ENCODE measurements at places on chromosomes 6 and 20.

GRCh38 chr6:155883741-155884140, 428.1 kb upstream of the NOX3 start:
- no peak for DNase-seq

DNA sequence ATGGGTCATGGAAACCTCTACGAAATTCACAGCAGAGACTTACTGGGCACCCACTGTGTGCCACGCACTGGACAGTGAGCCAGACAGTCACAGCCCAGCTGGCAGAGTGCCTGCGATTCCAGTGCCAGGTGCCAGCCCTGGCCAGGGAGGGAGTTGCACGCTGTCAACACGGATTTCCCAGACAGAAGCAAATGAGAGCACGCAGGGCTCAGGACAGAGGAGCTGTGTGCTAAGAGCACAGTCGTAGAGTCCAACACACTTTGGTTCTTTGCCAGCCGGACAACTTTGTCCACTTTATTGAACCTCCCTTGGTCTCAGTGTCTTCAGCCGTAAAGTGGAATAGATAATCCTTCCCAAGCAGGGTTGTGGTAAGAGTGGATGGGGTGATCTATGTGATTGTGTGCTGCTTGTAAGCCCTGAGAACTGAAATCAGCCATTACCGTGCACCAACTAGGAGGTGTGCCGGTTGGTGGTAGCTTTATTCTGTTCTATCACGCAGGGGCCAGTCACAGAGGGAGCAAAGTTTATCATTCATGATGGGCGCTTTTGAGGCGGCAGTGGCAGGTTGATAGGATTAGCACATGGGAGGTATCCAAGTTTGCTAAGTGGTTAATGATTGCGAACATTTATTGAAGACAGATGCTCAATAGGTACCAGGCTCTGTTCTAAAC, 40.6 kb downstream of the SIRPA start:
- no peak for DNase-seq

GRCh38 chr20:51579137-51579536, 36.6 kb upstream of the NFATC2 start:
- DNase-seq = no peak

DNA sequence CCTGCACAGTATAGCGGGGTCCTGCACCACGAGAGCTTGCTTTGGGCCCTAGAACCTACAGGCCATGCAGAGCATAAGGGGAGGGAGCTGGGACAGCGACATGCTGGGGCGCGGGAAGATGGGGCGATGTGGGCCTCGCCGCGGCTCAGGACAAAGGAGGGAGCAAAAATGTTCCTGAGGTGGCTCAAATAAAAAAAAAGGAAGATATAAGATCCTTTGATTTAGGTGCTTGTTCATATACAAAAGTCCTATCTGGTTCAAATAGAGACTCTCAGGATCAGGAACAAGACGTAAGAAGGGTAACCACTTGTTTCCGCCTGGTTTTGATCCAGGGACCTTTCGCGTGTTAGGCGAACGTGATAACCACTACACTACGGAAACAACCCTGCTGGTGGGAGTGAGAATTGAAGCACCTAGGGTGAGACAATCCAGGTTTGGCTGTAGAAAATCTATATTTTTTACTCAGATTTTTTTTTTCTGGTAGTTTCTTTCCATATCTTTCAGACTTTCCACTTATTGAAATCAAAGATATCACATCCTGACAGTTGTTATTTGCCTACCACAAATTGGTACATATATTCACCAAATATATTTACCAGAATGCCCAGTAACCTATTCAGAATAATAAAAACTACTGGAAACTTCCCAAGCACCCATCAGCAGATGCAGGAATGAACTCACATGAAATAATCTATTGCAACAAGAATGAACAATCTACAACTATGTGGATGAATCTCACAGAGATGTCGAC, 177.9 kb upstream of the ZNF184 start:
- DNase-seq = peak; percentile 61

DNA sequence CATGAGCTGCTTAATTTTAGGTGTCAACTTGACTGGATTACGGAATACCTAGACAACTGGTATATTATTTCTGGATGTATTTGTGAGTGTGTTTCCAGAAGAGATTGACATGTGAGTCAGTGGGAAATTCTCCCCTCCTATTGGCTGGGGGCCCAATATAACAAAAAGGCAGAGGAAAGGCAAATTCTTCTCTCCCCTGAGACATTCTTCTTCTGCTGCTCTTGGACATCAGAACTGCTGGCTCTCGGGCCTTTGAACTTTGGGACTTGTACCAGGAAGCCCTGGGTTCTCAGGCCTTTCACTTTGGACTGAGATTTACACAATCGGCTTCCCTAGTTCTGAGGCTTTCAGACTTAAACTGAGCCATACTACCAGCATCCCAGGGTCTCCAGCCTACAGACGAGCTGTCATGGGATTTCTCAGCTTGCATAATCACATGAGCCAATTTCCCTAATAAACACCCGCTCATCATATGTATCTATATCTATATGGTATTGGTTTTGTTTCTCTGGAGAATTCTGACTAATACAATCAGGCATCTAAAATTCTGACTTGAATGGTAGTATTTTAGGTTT, 7.6 kb upstream of the BTN3A3 start:
- DNase-seq = no peak

GRCh38 chr20:61460261-61461052, 208.4 kb downstream of the CDH4 start:
- no peak for DNase-seq

DNA sequence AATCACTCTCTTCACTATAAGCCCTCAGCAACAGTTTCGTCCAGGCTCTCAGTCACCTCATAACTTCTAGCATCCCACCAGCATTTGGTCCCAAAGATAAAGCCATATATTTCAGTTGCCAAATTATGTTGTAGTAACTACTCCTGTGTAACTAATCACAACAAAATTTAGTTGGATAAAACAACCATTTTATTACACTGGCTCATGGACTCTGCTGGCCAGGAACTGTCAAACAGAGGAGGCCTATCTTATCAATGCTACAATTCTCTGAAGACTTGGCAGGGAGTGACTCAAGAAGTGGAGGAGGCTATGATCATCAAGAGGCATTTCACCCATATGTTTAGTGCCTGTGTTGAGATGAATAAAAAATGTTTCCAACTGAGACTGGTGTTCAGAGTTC, 1082.3 kb upstream of the GJE1 start:
- DNase-seq = no peak

GRCh38 chr6:110368284-110368683, 10.1 kb upstream of the METTL24 start:
- no peak for DNase-seq

DNA sequence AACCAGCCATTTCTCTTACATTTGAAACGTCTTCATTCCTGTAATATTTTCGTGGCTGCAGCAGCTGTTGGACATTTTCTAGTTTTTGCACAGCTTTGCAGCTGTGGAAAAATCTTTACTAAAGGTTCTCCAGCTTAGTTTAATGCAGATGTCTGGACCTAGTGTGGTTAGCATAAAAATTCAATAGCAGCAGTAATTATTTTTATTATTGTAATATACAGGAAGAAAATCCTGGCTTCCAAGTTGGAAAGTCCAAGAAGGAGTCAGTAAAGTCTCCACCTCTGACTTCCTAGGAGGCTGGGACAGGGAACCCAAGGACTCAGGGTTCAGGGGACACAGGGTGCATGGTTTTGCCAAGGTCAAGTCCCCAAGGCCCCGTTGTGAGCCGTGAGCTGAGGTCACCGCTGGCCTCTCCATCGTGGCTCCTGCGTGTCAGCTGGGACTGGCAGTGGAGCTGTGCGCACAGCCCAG, 230.6 kb downstream of the FNDC1 start:
- DNase-seq = no peak

GRCh38 chr20:16675001-16675564, 54.7 kb upstream of the SNRPB2 start:
- no peak for DNase-seq

DNA sequence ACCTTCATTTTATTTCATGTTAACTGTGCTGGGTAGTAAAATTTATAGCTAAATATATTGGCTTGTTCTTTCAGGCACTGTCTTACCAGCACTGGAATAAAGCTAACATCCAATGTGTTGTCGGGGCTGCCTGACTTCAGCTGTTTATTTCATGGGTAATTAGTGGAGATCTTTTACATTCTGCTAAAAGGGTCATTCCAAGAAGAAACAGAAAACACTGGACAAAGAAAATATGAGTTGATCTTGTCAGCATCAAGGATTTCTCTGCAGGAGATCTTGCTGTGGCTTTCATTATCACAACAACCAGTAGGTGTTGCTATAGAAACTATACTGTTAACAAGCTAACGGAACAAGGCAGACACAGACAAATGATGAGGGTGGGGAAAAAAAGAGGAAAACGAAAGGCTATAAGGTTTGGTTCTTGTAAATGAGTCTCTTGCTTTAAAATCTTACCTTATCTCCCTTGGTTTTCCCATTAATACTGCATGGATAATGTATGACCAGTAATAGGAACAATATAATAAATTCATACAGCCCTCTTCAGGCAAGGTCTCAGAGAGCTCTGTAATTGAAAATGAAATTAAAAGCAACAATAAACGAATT, 206.8 kb downstream of the SIM1 start:
- no peak for DNase-seq

DNA sequence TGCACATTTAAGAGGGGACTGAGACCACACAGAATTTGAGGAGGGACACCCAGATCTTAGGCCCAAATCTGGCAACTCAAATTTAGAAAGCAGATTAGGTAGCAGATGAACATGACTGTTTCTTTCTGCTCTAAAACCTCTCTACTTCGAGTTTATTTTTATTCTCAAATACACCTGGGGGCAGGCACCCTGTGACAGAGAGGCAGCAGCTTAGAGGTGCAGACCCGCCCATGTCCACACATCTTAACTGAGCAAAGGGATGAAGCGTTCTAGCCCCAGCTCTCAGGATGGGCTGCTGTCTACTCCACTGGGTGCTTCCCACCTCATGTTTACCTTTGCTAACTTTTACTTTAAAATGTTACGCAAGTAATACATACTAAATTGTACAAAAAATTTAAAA, 125.0 kb downstream of the SLC23A2 start:
- no peak for DNase-seq

DNA sequence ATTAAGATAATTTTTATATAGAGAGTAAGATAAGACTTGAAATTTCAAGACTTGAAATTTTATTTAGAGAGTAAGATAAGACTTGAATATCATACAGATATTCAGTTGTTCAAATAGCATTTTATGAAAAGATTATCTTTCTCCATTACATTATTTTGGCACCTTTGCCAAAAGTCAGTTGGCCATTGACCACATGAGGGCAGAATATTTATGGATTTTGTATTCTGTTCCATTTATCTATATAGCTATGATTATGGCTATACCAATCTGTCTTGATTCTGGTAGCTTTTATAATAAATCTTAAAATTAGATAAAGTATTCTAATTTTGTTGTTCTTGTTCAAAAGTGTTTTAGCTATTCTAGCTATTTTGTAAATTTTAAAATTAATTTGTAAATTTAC, 537.9 kb upstream of the GJE1 start:
- DNase-seq = no peak

GRCh38 chr6:16578695-16579285, 182.5 kb downstream of the ATXN1 start:
- no peak for DNase-seq

GRCh38 chr6:19394051-19394450, 443.1 kb upstream of the ID4 start:
- no peak for DNase-seq

DNA sequence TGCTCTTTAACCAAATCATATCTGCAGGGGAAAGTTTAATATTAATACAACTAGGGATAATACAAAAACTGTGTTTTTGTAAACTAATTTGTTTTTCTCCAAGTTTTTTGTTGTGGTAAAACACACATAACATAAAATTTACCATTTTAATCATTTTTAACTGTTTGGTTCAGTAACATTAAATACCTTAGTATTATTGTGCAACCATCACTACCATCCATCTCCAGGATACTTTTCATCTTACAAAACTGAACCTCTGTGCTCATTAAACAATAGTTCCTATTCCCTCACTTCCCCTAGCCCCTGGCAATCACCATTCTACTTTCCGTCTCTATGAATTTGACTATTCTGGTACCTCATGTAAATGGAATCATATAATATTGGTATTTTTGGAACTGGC, 15.9 kb downstream of the BEND6 start:
- no peak for DNase-seq

- no peak for DNase-seq
These were observed 20.0 kb downstream of the PHF20 start for GRCh38 chr20:35791821-35792220.

- DNase-seq = no peak
These were observed 231.4 kb downstream of the ARID1B start for GRCh38 chr6:157008568-157008967.

GRCh38 chr6:43308101-43308989, at the start of gene CRIP3:
Gene CRIP3 (minus strand): TSS chr6:43308826. CDS start chr6:43308792, 34 bp downstream.
- peak; percentile 11 for DNase-seq

DNA sequence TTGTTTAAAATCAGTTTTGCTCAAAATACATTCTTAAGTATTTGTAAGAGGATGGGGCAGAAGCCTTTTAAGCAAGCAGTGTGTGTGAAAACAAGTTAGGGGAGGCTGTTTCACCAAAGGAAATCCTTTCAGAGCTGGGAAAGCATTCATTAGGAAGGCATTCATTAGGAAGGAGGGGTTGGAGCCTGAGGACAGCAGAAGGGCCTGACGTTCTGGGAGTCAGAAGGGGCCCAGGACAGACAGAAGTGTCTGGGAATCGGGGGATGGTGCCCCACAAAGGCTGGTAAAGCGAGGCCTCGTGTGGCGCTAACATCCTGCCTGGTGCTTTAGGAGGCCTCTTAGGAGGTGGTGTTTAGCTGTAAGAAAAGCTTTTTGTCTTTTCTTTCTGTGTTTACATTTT, 80.6 kb upstream of the NXT1 start:
- DNase-seq = no peak

DNA sequence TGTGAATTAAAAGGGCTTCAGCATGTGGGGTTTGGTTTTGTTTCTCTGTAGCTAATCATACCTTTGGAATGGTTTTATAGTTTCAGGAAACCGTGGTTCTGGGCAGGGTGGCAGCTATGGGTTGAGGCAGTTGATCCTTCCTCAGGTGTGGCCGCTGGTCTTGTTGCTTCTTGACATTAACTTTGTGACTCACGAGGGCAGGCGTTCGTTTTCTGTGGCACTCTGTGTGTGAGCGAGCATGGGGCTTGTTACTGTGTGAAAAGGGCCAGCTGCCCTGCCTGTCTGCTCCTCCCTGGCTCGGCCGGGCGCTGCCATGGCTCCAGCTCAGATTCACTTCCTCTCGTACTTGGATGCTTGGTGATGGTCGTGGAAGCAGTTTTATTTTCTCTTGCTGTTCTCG, 16.2 kb downstream of the DNAJC5 start:
- no peak for DNase-seq

GRCh38 chr6:35216412-35216732, 2.6 kb downstream of the SCUBE3 start:
- DNase-seq = no peak

Measured in stimulated activated CD4-positive, alpha-beta T cell treated with anti-CD3 and anti-CD28 coated beads, Interleukin-12 subunit alpha, Interleukin-12 subunit beta, amount 100 ng/mL, for 48 hours (primary cell).